Suppressor macrophage (primary cell): ENCODE measurements at places on chromosomes 4 and X.
A peak's percentile ranks its signal among the peaks of the same experiment; 100 is the strongest.

DNA sequence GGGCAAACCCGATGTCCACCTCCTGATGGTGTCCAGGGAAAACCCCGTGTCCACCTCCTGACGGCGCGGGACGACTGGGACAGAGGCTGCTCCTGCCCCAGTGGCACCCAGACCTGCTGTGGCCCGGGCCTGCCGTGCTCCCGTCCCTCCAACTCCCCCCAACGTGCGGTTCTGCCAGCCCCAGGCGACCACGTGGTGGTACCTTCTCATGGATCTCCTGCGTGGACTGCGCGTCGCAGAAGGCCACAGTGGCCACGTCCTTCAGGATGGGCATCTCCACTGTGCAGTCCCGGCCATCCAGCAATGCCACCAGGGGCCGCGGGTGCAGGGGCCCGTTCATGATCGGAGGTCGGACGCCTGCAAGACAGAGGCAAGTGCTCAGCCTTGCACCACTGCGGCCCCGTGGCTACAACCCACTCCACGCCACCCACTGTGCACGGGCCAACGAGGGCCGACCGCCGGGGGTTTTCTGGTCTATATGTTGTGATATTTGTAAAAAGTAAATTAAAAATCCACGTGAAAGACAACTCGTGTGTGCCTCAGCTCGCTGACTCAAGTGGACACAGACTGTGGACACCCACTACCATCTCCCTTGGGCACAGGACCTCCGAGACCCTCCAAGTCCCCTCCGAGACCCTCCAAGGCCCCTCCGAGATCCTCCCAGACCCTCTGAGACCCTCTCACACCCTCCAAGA is 10.8 kb downstream of the CTBP1 start:
- DNase-seq, result no peak

DNA sequence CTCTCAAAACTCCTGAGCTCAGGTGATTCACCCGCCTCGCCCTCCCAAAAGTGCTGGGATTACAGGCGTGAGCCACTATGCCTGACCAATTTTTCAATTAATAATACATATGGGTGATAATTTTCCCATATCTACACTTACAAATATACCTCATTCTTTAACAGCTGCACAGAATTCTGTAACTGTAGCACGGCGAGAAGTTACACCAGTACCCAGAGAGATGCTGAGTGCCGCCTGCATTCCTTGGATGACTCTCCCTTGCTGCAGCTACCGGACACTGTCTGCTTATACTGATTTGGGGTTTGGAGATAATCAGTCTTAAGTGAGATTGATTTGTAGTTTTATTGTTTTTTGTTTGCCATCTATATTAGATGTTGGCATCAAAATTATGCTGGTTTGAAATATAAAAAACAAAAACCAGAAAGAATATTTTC is 5.8 kb downstream of the TIFA start:
- DNase-seq, result peak; percentile 20

DNA sequence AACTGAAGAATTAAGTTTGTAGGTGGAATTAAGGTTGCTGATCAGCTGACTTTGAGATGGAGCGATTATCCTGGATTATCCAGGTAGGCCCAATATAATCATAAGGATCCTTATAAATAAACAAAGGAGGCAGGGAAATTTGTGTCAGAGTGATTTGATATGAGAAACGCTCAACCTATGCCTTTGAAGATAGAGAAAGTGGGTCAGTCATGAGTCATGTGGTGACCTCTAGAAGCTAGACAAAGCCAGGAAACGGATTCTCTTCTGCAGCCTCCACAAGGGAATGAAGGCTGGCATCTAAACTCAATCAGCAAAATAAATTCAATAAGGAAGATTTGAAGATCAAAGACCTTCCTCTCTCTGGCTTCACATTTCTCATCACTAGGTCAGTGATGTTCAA is 41.5 kb upstream of the SMIM10 start:
- peak; percentile 34 for DNase-seq

DNA sequence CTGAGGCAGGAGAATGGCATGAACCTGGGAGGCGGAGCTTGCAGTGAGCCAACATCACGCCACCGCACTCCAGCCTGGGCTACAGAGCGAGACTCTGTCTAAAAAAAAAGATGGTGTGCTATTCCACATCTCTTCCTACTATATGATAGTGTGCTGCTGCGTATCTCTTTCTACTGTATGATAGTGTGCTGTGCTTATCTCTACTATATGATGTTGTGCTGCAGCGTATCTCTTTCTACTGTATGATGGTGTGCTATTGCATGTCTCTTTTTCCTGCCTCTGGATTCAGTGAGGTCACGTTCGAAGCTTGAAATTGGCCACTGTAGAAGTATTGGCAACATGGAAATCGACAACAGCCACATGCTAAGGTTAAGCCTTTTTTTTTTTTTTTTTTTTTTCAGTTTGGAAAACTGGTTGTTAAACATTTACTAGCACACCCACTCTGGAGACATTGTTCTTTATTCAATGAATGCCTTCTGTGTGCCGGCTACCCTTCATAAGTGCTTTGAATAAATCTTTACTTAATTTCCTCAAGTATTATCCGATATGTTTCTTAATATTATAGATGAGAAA is 31.0 kb downstream of the ARFIP1 start:
- no peak for DNase-seq

DNA sequence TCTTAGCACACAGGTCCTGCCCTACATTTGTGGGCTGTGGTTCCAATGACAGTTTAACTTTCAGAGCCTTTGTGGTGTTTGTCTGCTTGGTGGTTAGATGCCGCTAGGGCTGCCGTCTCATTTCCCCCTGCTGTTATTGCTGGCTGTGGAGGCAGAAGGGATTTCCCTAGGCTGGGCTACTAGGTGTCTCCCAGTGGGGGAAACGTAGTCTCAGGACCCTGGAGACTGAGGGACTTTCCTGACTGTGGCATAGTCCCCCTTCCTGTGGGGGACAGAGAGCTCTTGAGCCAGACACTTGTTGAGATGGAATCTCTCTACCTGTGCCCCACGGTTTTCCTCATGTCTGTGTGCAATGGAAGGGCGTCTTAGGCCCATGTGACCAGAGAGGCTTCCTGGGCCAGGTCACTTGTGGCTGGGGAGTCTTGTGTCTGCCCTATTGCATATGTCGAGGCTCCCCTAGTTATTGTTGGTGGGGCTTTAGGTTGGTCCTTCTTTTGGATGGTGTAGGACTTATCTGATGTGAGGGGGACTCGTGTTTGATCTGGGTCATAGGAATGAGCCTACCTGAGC is 68.2 kb downstream of the ARHGAP10 start:
- peak; percentile 61 for DNase-seq

DNA sequence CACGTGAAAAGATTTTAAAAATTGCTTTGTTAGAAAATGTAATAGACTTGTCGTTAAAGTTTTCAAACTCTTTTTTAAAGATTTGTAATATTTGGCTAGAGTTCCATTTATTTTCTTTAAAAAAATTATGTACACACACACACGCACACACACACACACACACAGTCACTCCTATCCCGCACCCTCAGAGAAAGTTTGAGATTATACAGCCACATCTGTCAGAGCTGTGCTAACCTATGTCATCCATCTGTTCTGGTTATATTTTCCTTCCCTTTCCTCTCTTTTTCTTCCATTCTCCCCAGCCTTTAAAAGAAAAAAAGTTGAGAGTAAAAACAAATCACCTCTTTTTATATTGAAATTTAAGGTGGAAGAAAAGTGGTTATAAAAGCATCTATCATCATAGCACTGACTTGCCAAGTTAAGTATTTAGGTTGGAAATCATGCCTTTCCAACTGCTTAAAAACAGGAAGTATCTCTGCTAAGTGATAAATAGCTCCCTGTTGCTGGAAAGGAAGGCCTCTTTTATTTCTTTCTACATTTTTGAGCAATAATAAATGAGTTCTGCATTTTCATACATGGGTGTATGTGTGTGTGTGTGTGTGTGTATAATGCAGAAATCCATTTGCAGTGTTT is 163.3 kb upstream of the SPRY1 start:
- peak; percentile 49 for DNase-seq

- DNase-seq, result no peak
These were observed 93.2 kb downstream of the IL1RAPL2 start for GRCh38 chrX:104659005-104659744.

DNA sequence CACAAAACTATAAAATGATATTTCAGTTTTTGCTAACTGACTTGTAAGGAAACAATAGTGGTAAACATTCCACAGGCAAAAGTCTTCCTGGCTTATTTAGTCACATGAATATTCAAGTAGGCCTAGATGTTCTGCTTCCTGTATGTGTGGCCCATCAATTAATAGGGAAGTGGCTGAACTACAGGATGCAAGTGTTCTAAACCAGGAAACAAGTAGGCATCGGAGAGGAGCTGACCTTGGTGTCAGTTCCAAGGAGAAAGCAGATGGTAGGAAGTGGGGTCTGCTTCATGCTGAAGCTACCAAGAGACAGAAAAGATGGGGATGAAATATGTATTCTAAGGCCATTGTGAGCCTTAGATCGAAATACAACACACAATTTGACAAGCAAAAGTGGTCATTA is 149.7 kb downstream of the ANTXR2 start:
- DNase-seq, result peak; percentile 26

DNA sequence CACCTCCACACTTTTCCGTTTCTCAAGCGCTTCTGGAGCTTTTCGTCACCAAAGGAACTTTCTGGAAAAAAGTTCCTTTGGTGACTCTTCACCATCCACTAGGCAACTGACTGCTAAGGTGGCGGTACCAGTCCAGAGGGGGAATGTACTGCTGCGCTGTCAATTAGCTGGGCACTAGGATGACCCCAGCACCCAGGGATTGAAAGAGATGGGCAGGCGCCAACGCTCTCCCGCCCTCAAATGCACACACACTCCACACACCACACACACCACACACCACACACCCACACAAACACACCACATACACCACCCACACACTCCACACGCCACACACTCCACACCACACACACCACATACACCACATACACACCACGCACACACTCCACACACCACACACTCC is 10.4 kb downstream of the PRDM8 start:
- no peak for DNase-seq

DNA sequence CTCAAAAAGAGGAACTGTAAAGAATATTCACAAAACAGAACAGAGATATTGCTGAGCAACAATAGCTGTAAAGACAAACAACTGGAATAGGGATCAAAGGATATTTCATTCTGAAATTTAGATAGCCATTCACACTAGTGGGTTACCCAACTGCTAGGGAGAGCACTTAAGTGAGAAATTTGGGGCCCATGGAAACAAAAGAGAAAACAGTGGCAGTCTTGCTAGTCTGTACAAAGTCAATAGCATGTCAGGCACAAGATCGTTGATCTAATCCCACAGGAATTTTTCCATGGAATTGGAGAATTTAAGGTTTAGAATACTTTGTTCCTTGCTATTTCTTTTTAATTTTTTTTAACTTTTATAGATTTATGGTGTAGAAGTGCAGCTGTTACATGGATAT is 467.0 kb downstream of the PCDH18 start:
- no peak for DNase-seq

DNA sequence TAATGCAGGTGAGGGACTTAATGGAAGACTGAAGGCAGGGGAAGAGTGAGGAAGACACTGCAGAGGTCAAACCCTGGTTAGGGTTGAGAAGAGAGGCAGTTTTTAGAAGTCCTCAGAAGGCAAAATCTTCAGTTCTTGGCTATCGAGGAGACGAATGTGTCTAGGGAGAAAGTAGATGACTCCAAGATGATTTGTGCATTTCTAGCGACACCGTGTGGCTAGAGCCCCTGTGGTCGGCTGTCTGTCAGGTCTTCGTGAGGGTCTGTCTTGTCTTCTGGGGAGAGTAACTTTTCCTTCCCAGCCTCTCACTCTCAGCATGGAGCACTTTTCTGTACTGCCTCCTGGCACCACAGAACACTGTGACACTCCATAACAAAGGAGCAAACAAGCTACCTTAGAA is 458.1 kb downstream of the STIM2 start:
- DNase-seq, result peak; percentile 22

DNA sequence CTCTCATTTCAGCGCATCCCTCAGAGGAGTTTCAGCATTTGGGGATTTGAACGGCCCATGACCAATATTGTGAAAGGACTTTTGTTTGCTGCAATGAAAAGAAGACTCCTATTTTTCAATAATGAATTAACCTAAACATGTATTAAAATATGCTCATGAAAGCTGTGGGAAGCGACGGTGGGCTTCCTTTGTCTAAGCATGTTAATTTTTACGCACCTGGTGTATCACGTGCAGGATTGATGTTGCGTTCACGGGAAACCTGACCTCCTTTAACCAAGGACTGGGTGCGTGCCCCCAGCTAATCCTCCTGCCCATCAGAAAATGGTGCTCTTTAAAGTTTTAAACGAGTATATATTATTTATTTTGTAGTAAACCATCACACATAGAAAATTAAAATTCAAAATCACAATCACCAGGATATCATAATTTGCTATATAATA is 590 bp upstream of the CCDC110 start:
- no peak for DNase-seq

DNA sequence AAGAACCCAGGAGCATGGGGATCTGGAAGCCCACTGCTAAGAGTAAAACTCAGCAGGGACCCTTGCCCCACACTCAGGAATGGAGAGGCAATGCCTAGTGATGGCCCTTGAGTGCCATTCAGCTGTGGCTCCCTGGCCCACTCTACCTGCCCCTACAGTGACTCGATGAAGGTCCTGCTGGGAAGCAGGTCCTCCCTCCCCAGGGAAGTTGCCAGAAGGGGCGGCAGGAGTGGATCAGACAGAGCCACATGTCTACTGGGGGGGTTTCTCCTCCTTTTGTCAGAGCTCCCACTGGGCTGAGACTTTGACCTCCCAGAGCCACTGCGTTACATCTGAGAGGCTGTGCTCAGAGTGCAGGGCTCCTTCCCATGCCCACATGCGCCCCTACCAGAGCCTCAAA is 1.2 kb downstream of the SLC10A3 start:
- DNase-seq, result no peak

DNA sequence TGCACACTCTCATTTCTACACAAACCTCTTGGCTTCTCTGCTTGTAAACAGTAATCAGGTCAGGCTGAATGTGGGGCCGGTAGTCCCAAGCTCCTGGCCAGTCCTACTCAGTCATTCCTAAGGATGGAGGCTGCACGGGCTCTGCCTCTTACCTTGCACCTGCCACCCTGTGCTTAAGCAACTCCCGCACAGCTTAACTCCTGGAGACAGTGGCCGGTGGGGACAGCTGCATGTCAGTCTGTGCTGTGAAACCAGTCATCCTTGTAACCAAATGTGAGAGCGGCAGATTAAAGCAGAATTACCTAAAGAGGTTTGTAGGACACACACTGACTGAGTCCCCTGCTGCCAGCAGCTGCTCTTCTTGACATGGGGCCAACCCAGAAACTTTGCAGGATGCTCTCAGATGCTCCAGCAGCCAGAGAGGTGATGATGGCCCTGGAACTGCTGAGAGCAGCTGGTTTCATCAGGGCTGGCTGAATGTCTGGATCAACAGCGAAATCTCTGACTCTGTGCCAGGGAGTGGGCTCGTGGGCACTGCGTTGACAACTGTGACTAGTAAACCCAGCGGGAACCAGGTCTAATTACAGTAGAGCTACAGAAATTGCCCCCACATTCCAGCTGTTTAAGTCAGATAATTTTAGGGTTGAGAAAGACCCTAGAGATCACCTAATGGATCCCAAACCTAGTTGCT is 123.7 kb downstream of the ANAPC4 start:
- DNase-seq, result no peak

DNA sequence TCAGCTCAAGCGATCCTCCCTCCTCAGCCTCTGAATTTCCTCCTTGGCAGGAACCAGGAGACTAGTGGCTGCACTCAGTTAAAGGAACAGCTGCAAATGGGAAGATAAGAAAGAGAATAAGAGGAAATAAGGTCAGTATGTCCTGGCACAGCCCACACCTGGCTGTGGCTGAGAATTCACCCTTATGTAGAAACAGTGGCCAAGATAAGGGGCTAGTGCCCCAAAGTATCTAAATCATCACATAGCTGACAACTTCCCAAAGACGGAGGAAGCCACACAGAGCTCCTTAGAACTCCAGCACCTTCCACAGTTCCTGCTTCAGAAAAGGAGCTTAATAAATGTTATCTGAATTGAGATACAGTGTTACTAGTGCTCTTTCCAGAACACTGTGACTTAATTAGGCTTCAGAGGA is 2.3 kb upstream of the CHIC2 start:
- no peak for DNase-seq
